ENCODE measurements at places on chromosomes 3 and 15.

DNA sequence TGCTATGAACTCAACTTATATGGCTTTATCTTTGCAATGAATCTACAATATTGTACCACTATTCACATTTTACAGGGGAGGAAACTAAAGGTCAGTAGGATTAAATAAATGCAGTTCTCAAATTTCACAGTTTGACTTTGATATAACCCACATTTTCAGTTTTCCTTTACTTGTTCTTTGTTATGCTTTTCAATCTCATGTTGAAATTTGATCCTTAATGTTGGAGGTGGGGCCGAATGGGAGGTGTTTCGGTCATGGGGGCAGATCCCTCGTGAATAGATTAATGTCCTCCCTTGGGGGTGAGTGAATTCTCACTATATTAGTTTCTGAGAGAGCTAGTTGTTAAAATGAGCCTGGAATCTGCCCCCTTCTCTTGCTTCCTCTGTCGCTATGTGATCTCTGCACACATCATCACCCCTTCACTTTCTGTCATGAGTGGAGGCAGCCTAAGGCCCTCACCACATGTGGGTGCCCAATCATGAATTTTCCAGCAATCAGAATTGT lies 44.7 kb downstream of the CD200 start:
- no peak for DNase-seq

DNA sequence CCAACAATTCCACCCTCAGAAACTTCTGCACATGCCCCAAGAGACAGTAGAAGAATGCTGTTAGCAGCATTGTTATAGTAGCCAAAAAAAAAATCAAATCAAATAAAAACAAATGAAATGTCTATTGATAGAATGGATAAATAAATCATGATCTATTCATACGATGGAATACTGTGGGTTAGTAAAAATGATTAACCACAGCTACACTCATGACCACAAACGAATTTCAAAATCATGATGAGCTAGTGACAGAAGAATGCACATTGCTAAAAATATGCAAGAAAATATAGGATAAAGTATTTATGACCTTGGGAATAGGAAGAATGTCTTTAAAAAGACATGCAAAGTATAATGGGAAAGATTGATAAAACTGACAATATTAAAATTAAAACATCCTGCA lies 57.5 kb upstream of the ACAN start:
- DNase-seq, result no peak

DNA sequence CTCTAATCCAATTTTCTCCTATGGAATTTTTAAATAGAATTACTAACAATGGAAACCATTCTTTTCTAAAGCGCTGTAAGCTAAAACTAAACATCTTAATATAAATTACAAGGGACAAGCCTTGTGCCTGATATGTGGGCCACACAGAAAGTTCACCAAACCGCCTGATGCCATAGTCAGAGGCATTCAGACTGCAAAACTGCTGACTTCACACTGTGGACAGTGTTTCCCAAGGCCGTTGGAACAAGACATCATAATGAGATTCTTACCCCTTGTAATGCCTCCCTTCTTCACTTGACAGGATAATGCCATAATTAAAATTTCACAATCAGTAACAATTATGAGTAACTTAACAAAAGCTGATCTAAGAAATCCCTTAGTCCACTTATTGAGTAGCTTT lies 14.9 kb downstream of the SH3GL3 start:
- no peak for DNase-seq

DNA sequence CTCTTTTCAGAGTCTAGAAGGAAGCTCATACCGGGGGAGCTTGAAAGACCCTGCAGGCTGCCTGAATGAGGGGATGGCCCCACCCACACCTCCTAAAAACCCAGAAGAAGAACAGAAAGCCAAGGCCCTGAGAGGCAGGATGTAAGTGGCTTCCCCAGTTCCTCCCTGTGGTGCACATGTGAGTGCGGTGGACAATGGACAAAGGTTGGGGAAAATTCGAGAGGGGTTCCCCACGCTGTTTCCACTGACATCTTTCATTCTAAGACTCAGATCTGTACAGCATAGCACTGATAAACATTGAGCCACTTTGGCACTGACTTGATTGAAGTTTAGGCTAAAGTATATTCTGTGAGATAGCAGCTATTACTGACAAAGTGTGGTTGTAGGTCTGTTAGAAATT lies 79.5 kb upstream of the UMPS start:
- DNase-seq, result no peak

All from stimulated activated CD8-positive, alpha-beta memory T cell treated with anti-CD3 and anti-CD28 coated beads, Interleukin-7, amount 100 ng/mL, for 1 hour (primary cell).